ENCODE measurements at places on chromosomes 1 and 21.

DNA sequence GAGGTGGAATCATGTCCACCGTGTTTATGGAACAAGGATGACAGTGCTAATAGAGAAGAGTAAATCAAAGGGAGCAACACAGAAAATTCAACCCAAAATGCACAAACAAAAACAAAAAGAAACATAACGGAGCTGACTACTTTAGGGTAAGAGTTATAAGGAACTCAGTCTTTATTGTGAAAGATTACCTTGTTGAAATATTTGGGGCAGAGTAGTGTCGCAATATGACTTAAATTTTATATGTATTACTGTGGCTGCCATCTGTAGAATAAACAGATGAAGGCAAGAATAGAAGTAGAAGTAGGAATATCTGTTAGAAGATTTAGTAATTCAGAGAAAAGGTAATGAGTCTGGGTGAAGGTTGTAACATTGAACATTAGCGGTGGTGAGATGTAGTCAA is 913.9 kb downstream of the BRINP3 start:
- no peak for DNase-seq

GRCh38 chr1:44261171-44261817 is 48.0 kb downstream of the DMAP1 start:
- no peak for DNase-seq

DNA sequence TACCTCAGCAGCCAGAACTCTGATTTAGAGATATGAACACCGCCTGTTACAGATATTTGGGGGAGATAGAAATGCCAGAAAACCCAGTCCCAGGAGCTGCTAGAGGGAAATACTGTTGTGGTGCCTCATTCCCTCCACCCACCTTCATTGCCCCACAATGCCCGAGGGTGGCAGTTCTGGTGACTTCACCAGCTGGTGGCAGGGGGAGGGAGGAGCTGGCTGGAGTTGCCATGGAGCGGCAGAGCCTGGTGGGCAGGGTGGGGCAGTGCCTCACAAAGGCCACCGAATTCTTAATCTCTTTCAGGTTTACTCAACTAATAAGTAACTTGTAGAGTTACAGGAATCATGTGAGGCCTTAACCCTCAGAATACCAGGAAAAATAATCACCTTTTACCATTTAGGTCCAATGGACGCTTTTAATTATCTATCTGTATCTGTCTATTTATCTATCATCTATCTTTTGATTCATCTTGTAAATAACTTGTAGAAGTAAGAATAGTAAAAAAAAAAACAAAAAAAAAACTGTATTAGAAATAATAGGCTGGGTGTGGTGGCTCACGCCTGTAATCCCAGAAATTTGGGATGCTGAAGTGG is 11.7 kb upstream of the S100A11 start:
- peak; percentile 94 for DNase-seq

DNA sequence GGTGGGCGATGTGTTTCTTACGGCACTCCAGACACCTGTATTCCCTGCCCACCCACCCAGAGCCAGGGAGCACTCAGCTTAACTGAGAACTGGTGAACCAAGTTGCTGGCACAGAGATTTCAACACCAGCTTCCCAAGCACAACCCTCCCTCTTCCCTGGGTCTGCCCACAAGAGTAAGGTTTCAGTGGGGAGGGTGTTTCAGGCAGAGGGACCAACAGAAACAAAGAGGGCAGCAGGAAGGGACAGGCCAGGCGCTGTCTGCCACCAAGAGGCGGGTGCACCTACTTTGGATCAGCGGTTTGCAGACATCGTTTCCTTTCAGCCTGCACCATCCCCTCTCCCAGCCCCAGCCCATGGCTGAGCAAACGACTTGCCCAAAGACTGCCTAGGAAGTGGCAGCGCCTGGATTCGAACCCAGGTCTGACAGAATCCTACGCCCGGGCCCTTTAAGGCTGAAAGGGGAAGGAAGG is 21.9 kb upstream of the ALDH4A1 start:
- DNase-seq: no peak

DNA sequence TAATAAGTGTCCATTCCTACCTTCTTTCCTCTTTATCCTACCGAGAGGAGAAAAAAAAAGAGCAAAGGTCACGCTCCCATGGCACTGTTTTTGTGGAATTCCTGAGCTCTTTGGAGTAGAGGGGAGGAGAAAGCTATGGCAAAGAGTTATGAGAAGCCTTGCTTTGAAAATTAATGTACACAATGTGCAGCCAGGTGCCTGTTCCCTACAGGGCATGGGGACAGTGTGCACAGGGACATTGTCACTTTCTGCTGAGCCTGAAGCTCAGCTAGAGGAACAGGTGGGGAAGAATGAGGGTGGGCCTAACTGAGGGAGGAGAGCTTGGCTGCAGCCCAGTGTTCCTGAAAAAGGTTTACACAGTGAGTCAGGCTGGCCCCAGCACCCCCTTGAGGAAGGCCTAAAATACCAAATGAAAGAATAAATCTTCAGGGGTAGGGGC is 66.1 kb downstream of the PLXNA2 start:
- no peak for DNase-seq

- no peak for DNase-seq
Observed at GRCh38 chr1:41919131-41919530, 409 bp upstream of the HIVEP3 start.

GRCh38 chr1:55310505-55310971 is 95.4 kb upstream of the USP24 start:
- peak; percentile 99 for DNase-seq

GRCh38 chr1:36051821-36052220 is 32.1 kb upstream of the TEKT2 start:
- no peak for DNase-seq

DNA sequence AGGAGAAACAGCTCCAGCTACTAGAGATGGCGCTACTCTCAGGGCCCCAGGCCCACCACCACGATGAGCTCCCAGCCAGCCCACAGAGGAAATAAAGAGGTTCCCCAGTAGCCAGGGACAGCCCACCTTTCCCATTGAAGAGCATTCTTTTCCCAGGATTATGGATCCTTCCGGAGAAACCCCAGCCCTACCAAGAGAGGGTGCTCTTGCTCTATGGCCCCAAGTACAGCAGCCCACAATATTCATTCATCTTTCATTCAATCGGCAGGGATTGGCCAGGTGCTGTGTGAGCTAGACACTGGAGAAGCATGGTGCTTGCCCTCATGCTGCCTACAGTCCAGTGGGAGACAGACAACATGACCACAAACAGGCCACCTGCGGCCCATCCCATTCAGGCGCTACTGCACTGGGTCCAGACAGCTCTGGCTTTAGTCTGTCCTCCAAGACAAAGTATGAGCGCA is 29.9 kb downstream of the PMVK start:
- DNase-seq: no peak

DNA sequence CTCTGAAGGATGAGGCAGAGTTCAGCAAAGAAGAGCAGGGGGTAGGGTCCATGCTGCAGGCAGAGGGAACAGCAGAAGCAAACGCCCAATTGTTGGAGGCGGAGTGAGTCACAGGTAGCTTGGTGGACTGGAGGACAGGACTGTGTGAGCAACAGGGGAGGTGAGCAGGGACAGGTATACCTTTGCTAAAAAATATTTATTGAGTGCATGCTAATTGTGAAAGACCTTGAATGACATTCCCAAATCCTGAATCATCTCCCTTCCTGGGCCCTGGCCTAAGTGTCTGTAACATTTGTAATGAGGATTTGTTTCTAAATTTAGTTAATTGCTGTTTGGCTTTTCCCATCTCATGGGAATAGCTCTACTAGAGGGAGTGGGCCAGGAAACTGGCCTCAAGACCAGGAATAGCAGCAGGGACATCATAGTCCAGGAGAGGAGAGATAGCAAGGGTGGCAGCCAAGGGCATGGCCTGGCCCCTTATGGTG is 123.7 kb downstream of the FOXD2 start:
- no peak for DNase-seq

DNA sequence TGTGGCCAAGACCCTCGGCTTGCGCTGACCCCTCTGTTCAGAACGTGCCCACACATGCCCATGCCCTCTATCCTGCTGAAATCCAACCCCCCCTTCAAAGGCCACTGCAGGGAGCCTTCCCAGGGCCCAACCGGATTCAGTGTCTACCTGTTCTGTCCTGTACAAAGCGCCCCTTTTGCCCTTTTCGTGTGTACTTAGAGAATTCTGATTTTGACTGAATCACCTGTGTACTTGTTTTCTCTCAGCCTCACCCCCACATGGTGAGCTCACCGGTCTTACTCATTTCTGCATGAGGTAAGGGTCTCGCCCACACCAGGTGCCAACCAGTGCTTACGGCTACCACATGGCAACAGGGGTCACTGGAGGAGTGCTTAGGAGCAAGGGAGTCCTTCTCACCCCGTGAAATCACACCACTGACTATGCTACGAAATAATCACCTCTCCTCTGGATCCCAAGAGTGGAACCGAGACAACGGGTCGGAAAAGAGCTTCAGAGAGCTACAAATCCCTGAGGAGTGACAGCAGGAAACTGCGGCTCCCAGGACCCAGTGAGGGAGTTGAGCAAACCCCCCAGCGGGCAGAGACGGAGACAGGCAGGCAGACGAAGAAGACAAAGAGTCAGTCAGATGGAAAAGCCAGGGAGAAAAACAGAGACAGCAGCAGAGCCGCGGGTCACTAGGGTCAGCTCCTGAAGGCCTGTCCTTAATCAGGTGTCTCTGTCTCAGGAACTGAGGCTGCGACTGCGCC is 2.1 kb upstream of the S100A2 start:
- peak; percentile 92 for DNase-seq

DNA sequence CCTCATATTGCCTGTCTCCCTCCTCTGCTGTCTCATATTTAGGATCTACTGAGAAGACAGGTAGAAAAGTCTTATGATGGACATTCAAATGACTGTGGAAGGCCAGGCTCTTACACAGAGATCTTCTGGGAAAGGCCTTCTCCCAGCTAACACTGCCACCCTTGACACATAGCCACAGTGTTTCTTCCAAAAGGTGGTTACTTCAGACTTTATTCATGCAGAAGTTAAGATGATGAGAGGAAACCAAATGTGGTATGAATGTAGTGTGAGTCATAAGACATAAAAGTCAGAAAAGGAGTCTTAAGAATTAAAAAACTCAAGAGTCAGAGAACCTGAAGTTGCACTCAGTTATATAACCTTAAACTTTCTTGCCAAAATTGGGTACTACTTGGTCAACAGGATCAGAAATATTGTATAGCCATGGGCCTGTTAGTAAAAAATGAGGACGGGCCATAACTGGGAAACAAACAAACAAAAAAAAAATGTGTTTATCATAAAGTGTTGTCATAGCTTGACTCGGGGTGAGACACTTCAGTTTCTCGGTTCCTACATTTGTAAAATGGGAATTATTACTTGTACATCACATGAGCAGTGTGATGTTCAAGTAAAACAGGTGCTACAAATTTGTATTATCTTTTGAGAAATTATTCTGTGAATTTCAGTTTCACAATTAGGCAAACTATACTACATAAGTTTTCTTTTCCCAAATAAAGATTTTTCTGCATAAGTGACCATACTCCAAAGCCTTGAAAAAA is 1.2 kb upstream of the DENND1B start:
- DNase-seq: peak; percentile 80

- DNase-seq: no peak
Observed at GRCh38 chr1:93652323-93652949, 29.2 kb downstream of the BCAR3 start.

GRCh38 chr1:109497449-109498160 is 3.7 kb downstream of the CYB561D1 start:
- no peak for DNase-seq

GRCh38 chr1:63329621-63330330 is 7.4 kb downstream of the FOXD3 start:
- no peak for DNase-seq

- peak; percentile 9 for DNase-seq
Observed at GRCh38 chr1:30473922-30474817, 249.2 kb downstream of the MATN1 start.

- peak; percentile 89 for DNase-seq
Observed at GRCh38 chr1:223714849-223715603, 2.7 kb downstream of the CAPN2 start.

DNA sequence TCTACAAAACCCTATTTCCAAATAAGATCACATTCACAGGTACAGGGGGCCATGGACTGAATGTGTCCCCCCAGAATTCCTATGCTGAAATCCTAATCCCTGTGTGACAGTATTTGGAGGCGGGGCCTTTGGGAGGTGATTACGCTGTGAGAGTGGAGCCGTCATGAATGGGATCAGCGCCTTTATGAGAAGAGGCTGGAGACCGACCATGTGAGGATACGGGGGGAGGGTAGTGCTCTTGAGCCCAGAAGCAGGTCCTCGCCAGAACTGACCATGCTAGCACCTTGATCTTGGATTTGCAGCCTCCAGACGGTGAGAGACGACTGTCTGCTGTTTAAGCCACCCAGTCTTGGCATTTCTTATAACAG is 23.8 kb upstream of the KIF26B start:
- DNase-seq: no peak

GRCh38 chr1:229142471-229142870 is 128.4 kb upstream of the RAB4A start:
- no peak for DNase-seq

GRCh38 chr1:101314244-101314643 is 77.4 kb downstream of the S1PR1 start:
- peak; percentile 87 for DNase-seq

DNA sequence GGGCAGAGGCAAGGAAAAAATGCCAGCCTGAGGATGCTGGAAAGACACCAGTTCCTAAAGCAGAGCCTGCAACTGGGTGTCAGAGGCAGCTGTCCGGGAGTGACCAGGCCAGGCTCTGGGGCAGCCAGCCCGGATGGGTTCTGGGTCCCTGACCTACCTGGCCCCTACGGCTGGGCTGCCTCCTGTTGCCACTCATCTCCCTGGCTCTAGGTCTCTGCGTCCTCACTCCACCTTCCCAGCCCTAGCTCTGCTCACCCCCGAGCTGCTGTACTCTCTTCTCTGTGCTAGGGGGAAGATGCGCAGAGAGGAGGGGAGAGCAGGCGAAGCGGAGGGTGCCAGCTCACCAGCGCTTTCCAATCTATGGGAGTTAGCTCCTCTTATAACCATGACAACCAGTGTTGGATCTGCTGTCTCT is 9.0 kb downstream of the ARHGEF2 start:
- no peak for DNase-seq

- peak; percentile 63 for DNase-seq
Observed at GRCh38 chr21:25608044-25608737, 910 bp upstream of the MRPL39 start.

GRCh38 chr1:61387829-61388228 is 305.5 kb downstream of the NFIA start:
- DNase-seq: no peak

GRCh38 chr1:21901473-21901847 is 35.6 kb downstream of the HSPG2 start:
- no peak for DNase-seq

GRCh38 chr1:235584973-235585372 is 64.6 kb downstream of the GNG4 start:
- DNase-seq: no peak
